Stimulated activated CD8-positive, alpha-beta memory T cell treated with anti-CD3 and anti-CD28 coated beads, Interleukin-15, amount 100 ng/mL, for 1 hour (primary cell): ENCODE measurements at places on chromosomes 2 and 18.

DNA sequence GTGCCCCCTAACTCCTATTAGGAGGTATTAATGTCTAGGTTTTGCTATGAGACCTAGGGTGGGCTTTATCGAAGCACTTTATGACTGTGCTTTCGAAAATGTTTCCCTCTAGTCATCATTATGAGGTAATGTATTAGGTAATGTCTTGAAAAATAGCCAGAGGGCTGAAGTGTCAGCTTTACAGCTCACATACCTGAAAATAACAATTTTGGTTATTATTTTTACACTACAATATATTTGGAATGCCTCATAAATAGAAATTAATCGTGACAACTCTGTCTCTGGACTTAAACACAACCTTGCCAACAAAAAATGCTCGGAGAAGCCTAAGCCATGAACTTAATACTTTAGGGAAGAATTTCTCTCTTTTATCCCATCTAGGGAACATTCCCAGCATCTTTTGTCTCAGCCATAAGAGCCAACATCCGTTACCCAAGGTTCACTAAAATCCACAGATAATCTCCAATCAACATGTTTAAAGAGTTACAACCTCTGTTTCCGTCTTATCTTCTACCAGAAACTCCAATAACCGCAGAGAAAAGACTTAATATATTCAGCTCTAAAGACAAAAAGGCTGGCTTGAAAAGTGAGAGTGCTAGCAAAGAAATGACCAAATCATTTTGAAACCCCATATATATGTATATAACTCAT is 130.9 kb upstream of the RND3 start:
- no peak for DNase-seq

- no peak for DNase-seq
These were observed 388.7 kb upstream of the MYT1L start for GRCh38 chr2:2719781-2720180.

- DNase-seq, result no peak
These were observed 1144.1 kb downstream of the CNTNAP5 start for GRCh38 chr2:125169022-125169763.

DNA sequence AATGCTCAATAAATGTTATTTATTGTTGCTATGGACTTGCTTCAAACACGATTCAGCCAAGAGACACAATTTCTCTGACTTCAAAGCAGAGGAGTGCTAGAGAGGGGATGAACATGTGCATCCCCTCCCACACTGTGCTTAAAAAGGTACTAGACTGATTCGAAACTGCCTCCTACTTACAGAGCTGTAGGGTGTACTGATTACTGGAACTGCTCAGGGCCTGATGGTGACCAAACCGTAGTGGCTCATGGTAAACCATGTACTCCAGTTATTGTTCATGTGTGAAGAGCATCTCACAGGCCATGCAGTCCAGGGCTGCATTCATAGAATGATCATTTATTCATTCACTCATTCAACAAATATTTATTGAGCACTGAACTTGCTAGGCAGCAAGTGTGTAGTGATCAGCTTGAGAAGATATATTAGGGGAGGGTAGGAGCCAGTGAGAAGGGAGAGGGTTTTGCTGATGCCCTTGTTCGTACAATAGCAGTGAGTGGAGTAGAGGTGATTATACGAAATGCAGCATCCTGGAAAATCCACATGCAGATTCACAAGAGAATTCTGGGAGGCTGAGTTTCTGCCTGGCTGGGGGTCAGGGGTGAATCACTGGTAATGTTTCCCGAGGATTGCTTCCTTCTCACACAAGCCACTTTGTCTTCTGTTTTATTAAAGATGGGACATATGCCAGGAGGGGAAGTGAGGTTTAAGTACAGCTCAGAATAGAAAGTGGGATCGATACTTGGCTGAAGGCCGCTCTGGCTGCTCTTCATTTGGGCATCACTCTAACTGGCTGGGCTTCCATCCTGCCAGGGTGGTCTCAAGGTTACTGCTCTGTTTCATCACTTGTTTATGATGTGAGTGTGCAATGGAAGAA is 245.4 kb downstream of the RAD51AP2 start:
- DNase-seq, result no peak

- DNase-seq, result no peak
These were observed 89.6 kb downstream of the GBX2 start for GRCh38 chr2:236078297-236079255.

DNA sequence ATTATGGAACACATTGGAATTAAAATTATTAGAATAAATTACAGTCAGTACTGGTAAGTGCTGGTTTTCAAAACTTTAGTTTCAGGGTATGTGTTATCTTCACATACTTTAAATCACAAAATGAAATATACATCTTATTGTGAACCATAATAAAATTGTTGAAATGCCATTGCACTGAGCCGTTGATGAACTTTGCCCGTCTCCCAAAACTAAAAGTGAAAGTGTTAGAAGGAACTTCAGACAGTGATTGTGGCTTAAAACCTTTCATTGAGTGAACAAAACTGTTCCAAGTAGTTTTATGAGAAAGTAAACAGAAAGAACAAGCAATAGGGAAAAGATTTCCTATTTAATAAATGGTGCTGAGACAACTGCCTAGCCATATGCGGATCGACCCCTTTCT is 811.6 kb downstream of the PLCL1 start:
- no peak for DNase-seq

GRCh38 chr18:43010611-43011010 is 104.9 kb downstream of the RIT2 start:
- DNase-seq, result no peak
